ENCODE measurements at places on chromosomes 5 and 9.
A peak's percentile ranks its signal among the peaks of the same experiment; 100 is the strongest.

GRCh38 chr9:97938081-97938644, at the start of gene HEMGN:
Gene HEMGN (minus strand): TSS chr9:97938172. CDS start chr9:97938136, 36 bp downstream.
- DNase-seq: peak; percentile 10

DNA sequence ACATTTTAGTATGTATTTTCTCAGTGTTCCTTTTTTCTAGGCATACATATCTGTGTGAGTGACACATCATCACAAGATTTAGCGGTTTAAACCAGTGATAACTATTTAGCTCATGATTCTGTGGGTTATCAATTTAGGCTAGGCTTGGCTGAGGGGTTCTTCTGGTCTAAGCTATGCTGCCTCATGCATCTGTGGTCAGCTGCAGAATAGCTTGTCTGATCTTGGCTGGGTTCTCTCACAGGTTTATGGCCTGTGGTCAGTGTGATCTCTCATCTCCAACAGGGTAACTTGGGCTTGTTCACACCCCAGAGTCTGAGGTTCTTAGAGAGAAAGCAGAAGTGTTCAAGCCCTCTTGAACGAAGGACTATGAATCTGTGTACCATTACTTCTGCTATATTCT, 363.3 kb downstream of the KDM4C start:
- no peak for DNase-seq

- no peak for DNase-seq
These were observed at the start of gene FBN2 for GRCh38 chr5:128538000-128538249. Gene FBN2 (minus strand): TSS chr5:128538245. CDS start chr5:128537603, 642 bp downstream.

GRCh38 chr9:84169240-84169639, 171.3 kb downstream of the SLC28A3 start:
- DNase-seq: no peak

DNA sequence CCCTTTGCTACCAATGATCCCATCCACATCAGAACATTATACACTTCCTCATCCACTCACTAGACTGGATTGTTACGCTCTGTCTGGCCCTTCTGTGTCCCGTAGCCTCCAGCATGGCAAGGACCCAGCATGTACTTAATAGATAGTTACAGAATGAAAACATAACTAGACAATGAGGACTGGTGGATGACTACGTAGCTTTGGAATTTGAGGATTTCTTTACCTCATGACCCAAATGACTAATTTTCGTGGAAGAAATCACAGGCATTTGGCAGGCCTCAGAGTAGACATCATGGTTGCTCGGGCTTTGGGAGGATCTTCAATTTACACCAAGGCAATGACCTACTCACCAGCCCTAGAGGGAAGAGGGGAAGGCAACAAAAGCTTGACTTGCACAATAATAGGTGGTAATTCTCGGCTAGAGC, 299.8 kb downstream of the TLE1 start:
- DNase-seq: no peak

DNA sequence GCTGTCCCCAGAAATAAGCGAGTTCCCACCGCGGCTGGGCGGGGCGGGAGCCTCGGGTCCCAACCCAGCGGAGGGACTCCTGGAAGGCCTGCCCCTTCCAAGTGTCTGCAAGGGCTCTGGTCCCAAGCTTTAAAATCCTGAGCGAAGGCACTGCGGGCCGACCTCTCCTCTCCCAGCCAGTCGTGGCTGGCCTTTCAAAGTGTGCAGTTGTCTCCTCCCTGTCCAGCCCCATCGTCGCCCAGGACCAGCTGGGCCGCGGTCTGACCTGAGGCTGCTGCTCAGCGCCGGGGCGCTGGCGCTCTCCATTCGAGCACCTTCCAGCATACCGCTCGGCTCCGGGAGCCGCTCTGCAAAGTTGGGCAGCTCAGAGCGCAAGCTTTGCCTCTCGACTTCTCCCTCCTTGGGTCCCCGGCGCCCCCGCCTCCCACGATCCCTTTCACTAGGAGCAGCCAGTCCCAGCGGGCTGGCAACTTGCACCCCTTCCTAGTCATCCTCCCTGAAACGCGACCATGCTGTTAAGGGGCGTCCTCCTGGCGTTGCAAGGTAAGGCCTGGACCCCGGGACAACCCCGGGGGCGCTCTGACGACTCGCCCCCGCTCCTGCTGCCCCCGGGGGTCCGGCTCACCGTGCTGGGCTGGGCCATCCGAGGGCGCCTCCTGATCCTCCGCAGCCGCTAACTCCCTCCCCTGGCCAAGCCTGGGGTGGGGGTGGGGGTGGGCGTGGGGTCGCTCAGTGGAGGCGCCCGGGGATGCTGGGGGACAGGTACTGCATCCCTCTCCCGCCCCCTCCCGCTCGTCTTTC, at the start of gene MAMDC2:
Gene MAMDC2, plus strand, starts transcription at position 160 of the 801 bp plus-strand sequence. Its CDS starts 350 bp downstream, at position 510.
- DNase-seq: no peak

Measured in stimulated activated CD4-positive, alpha-beta T cell treated with anti-CD3 and anti-CD28 coated beads, Interleukin-2, amount 100 ng/mL, for 24 hours (primary cell).